ENCODE measurements at places on chromosomes 7 and 10.

DNA sequence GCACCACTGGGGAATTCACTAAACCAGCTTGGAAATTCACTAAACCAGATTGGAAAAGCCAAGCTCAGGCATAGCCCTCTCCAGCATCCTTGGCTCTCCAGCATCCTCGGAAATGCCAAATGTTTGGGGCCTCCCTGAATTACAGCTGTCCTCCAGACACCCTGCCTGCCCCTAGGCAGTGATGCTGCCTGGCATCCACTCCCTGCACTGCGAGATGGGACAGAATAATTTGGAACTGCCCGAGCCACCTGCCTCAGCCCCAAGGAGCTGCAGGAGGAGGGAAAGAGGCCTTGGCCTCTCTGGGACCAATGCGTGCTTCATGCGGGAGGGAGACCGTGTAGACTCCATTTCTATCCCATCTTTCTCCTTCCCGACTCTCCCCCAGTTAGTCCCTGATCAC, 64.3 kb downstream of the INSIG1 start:
- no peak for DNase-seq

DNA sequence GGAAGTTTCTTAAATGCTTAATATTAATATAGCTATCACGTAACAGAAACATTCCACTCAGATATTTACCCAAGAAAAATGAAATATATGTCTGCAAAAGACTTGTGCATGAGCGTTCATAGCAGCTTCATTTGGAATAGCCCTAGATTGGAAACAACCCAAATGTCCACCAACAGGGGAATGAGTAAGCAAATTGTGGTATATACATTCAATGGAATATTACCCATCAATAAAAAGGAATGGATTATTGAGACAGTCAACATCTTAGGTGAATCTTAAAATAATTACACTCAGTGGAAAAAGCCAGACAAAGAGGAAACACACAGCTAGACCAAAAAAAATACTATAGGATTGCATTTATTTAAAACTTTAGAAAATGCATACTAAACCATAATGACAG, 90.4 kb upstream of the KAT6B start:
- no peak for DNase-seq

- no peak for DNase-seq
These were observed 667.9 kb downstream of the AUTS2 start for GRCh38 chr7:70266186-70266585.

- DNase-seq, result no peak
These were observed 59.1 kb downstream of the ELFN1 start for GRCh38 chr7:1729183-1729582.

DNA sequence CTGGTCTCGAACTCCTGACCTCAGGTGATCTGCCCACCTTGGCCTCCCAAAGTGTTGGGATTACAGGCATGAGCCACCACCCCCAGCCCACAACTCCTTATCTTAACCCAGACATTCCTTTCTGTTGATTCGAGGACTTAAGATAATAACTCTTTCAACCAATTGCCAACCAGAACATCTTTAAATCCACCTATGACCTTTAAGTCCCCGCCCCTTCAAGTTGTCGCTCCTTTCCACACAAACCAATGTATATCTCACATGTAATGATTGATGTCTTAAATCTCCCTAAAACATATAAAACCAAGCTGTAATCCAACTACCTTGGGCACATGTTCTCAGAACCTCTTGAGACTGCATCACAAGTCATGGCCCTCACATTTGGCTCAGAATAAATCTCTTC, 7.8 kb upstream of the ANKRD2 start:
- no peak for DNase-seq

- DNase-seq, result peak; percentile 2
These were observed 67.0 kb downstream of the WDR37 start for GRCh38 chr10:1123198-1123597.

DNA sequence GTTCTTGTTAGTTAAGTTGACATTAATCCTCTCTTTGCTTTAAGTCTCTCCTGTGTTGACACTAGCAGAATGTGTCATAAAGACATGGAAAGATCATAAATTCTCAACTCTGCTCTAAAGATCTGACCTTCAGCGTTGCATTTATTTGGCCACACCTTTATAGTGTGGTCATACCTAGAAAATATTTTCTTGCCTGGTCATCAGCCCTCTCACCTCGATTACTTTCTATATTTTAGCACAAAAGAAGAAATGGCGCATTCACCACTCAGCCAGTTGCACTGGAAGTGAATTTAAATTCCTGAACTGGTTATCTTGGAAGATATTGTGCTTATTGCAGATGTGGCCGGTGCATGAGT, 96.7 kb upstream of the PDCD4 start:
- no peak for DNase-seq

GRCh38 chr7:945556-946255, 8.8 kb downstream of the ADAP1 start:
- no peak for DNase-seq

- no peak for DNase-seq
These were observed 94.4 kb downstream of the AHR start for GRCh38 chr7:17392846-17393245.

DNA sequence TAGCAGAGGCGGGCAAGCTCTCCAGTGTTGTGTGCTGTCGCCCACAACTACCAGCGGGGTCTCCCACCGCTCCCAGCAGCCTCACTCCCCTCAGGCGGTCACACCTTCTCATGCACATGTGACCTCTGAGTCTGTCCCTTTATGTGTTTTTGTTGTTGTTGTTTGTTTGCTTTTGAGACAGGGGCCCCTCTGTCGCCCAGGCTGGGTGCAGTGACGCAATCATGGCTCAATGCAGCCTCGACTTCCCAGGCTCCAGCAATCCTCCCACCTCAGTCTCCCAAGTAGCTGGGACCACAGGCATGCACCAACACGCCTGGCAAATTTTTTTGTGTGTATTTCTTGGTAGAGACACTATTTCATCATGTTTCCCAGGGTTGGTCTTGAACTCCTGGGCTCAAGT, 1.5 kb downstream of the CPSF4 start:
- no peak for DNase-seq

DNA sequence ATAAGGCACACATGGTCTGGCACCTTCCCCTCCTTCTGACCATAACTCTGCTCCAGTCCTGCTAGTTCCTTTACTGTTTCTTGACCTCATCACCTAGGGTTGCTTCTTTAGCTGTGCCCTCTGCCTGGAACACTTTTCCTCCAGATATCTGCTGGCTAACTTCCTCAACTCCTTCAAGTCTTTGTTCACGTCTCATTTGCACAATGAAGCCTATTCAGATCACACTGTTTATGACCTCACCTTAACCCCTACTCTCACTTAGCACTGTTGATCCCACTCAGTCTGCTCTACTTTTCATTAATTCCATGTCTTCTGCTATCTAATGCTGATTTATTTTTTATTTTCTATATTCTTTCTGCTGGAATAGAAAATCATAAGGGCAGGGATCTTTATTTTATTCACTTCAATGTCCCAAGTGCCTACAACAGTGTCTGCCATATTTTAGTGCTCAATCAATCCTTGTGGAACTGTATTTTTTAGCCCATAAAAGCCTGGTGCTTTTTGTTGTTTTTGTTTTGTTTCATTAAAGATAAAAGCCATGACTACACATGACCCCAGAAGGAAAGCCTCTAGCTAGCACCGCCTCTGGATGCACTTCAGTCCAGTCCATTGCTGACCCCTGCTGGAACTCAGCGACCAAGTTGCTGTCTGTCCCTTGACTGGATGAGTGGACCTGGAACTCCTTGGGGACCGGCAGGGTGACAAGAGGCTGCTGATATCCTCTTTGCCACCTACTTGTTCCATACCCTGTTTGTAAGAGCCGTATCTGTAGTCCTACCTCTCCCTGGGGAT, 12.3 kb downstream of the KLF14 start:
- peak; percentile 39 for DNase-seq

GRCh38 chr7:25073451-25073850, 51.6 kb downstream of the CYCS start:
- no peak for DNase-seq

DNA sequence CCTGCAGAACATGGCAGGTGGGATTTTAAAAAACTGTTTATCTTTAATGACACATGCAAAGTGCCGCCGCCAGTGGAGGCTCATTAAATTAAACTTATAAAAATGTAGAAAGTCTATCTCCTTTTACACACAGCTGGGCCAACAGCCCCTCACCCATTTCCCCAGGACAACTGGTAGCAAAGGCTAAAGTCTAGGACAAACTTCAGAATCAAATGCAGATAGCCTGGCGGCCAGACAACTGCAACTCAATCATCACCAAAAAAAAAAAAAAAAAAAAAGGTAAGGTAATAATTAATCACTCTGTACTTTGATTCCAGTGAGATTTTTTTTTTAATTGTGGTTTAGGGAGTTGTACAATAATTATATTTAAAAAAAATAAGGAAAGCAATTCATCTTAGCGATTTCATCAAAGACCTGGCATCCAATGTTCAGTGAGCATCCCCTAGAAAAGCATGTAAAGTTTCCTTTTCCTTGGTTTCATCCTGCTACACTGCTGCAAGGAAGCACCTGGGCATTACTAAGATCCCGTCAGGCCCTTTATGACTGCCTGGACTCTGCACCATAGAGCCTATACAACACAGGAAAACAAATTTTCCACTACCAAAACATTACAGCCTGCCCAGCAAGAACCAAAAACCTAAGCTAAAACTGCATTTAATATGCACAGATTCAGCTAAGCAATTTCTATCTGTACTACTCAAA, 98.5 kb downstream of the GRB10 start:
- DNase-seq, result no peak

GRCh38 chr7:48384180-48384752, 213.0 kb downstream of the ABCA13 start:
- DNase-seq, result peak; percentile 16

DNA sequence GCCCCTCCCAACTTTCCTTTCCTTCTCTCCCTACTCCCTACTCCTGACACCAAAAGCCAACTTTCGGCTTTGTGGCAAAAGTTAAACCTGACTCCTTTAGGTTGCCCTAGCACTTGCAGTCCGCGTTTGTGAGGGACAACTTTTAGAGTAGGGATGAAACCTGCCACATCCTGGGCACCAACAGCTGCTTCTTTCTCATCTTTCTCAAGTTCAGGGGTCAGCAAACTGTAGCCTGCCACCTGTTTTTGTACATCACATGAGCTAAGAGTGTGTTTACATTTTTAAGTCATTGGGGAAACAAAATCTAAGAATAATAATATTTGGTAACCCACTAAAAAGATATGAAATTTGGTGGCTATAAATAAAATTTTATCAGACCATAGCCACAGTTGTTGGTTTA, 660.6 kb downstream of the KCNMA1 start:
- DNase-seq, result no peak

- DNase-seq, result no peak
These were observed 12.6 kb downstream of the CYP51A1 start for GRCh38 chr7:92121681-92122080.

GRCh38 chr10:115942101-115942500, 330.9 kb downstream of the GFRA1 start:
- DNase-seq, result no peak

DNA sequence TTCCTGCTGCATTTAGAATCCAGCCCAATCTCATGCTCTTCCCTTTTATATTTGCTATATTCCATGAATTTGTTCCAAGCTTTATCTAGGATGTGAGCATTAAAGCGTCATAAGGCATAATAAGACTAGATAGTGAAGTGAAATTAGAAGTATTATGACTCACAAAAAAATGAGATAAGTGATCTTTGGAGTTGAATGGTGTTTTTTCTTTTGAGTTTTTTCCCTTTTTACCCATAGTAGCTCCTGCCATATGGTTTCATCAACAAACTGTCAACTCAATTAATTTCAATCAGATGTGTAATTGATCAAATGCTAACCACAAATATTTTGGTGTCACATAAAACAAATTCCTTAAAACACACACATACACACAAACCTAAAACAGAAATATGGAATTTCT, 17.0 kb downstream of the KLHDC10 start:
- no peak for DNase-seq

GRCh38 chr7:157158400-157158799, 19.7 kb downstream of the UBE3C start:
- DNase-seq, result no peak

- peak; percentile 96 for DNase-seq
These were observed 80.5 kb upstream of the PPIF start for GRCh38 chr10:79266543-79267312.

- no peak for DNase-seq
These were observed 103.7 kb upstream of the FZD8 start for GRCh38 chr10:35745617-35746403.

GRCh38 chr10:77881636-77882035, 44.9 kb downstream of the DLG5 start:
- no peak for DNase-seq

GRCh38 chr7:106693677-106694353, 32.9 kb upstream of the CCDC71L start:
- no peak for DNase-seq

DNA sequence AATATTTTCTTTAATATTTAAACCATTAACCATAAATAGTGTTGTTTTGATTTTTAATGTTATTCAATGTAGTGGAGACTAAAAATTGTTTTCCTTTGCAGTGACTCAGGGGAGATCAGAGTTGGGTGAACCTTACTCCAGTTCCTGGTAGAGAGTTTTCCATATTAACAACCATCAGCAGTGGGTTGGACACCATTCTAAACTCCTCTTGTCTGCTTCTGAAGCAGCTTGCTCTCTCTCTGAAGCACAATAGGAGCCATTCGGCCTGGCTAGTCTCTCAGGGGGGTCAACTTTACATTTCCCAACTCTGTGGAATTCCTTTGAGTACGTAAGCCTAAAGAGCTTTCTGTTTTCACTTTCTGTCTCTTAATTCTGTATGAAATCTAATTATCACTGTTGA, 9.4 kb upstream of the NRG3 start:
- DNase-seq, result no peak

Data from CD14-positive monocyte (primary cell).